Cortex of kidney (tissue), 1 donor: ENCODE measurements at places on chromosomes 5 and 9.

- DNase-seq: no peak
Observed at GRCh38 chr5:165720901-165721300, 2215.5 kb downstream of the MAT2B start.

DNA sequence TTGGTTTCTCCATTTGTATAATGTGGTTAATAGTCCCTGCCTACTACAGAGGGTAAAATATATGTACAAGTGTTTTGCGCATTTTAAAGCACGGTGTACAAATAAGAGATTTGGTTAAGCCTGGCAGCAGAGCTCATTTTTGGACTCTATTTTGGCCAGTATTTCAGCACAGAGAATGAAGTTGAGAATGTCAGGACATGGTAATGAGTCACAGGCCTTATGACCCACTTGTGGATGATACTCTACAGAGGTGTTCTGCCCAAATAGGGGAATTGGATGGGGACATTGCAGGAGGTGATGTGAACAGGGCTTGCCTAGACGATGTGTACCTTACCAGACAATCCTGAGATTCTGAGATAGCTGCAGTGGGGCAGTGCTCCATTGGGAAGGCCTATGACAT lies 50.6 kb downstream of the MELK start:
- no peak for DNase-seq

DNA sequence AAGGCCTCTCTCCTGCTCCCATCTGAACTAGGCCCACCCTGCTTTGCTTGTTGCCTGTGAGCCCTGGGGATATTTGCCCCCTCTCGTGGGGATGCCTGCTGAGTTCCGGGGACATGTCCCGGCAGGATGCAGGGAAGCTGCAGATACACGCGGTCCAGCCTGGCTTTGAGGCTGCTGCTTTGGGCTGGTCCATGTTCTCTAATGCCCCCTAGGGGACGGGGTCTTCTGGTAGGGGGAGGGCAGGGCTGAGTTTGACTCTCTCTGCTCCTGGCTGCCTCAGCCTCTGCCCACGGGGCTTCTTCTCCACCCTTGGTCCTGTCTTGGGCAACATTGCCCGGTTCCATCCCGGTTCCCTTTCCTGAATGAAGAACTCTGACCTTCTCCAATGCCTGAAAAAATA lies 84.9 kb upstream of the ASS1 start:
- DNase-seq: no peak

DNA sequence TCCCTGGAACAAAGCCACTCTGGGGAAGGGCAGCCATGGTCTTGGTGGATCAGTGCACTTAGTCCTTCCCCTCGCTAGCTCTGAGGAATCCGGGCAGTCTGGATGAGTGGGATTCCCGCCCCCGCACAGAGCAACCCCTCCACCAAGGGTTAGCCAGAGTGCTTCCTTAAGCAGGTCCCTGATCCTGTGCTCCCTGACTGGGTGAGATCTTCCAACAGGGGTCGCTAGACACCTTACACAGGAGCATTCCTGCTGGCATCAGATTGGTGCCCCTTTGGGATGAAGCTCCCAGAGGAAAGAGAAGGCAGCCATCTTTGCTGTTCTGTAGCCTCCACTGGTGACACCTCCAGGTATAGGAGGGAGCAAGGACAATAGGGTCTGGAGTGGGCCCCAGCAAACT lies 228.8 kb downstream of the AP3B1 start:
- no peak for DNase-seq

DNA sequence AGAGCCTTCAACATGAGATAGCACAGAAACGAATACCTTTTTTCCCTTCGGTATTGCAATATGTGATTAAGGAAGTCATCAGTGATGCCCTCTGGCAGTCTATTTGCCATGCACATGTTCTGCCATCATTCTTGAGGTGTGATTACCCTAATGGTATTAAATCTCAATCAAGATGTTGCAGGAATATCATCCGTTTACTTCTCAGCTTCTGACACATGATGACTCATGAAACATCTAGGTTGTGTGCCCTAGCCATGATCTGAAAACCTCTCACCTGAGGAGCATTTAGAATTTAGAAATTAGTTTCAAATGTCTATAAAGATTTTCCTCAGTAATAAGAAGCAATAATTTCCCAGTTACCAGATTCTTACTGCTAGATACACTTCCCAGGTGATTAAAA lies 209.1 kb downstream of the ADGRV1 start:
- DNase-seq: no peak

DNA sequence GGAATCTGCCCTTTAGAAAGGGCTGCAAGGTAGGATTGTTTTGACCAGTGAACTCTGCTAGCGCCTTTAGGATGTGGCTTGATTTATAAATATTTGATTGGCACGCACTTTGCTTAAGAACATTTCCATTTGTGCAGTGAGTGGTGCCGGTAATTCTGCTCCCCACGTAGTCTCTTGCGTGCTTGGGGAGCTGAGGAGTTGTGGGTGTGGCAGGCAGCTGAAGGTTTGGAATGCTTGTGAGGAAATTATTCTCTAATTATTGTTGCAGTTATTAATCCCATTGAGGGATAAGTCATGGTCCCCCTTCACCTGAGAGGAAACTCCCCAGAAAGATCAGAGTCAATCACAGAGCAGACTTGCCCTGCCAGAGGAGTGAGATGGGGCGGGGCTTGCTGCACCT lies 76.7 kb downstream of the FGF1 start:
- DNase-seq: no peak

GRCh38 chr5:53445569-53445968 lies 34.9 kb upstream of the FST start:
- no peak for DNase-seq

DNA sequence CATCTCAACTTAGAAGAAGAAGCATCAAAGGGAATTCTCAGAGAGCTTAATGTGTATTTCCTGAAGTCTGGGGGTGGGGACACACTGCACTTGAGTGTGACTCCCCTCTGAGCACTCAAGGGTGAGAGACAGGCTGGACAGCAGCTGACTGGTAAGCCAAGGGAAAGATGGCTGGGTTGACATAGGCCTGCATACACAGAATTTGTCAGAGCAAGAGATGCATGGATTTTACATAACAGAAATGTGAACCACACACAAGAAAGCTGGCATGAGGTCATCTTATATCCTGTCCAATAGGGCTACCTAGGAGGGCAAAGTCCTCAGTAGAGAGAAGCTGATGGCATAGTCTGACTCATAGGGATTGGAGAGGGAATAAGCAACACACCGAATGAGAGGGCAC lies 114.3 kb upstream of the EPB41L4A start:
- DNase-seq: no peak
